NCI-H2171 treated with DMSO at 0.1 percent for 48 hours (cell line): ENCODE measurements at places on chromosomes 3 and 15.
A peak's percentile ranks its signal among the peaks of the same experiment; 100 is the strongest.

DNA sequence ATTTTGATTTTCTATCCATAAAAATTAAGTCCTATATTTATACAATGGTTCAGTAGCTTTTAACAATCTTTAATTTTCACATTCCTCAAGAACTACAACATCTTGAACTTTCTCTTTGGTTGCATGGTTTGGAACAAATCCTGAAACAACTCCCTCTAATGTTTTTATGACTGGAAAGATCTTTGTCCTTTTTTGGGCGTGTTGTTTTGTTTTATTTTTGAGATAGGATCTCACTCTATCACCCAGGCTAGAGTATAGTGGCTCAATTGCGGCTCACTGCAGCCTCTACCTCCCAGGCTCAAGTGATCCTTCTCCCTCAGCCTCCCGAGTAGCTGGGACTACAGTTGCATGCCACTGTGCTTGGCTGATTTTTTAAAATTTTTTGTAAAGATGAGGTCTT lies 4.0 kb downstream of the STX19 start:
- DNase-seq, result no peak

GRCh38 chr3:94990952-94991705 lies 928.3 kb downstream of the NSUN3 start:
- no peak for DNase-seq

GRCh38 chr3:133775835-133776234 lies 29.6 kb downstream of the TF start:
- no peak for DNase-seq

GRCh38 chr3:37397396-37397795 lies 223.0 kb upstream of the LRRFIP2 start:
- DNase-seq, result no peak

DNA sequence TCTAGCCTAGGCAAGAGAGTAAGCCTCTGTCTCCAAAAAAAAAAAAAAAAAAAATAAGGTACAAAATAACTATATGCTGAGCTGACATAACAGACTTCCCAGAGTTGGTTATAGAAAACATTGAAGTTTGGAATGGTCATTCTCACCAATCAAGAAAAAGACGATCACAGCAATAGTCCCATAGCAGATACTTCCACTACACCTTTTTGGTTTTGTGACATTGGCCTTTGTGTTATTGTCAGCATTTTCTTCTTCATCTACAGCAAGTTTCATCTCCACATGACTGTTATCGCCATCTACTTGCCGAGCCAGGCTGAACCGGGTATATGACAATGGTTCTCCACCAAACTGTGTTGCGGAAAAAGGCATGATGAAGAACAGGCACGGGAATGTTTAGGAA lies 6.9 kb downstream of the TFRC start:
- DNase-seq, result no peak

GRCh38 chr3:46184469-46184868 lies 23.6 kb downstream of the CCR1 start:
- no peak for DNase-seq

- no peak for DNase-seq
These were observed 38.9 kb downstream of the SLC25A26 start for GRCh38 chr3:66259566-66260255.

DNA sequence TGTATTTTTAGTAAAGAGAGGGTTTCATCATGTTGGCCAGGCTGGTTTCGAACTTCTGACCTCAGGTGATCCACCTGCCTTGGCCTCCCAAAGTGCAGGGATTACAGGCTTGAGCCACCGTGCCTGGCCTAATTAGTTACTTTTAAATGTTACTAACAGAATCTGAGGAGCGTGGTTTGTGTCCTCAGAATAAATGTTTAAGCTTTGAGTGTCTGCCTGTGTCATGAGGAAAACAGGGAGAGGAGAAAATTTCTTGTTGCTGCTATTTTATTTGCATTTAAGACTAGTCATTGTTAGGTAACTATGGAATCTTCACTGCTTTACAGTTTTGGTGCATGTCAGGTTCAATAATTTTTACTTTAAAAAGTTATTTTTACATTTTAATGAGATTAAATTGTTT lies 68.8 kb downstream of the TCF12 start:
- no peak for DNase-seq

DNA sequence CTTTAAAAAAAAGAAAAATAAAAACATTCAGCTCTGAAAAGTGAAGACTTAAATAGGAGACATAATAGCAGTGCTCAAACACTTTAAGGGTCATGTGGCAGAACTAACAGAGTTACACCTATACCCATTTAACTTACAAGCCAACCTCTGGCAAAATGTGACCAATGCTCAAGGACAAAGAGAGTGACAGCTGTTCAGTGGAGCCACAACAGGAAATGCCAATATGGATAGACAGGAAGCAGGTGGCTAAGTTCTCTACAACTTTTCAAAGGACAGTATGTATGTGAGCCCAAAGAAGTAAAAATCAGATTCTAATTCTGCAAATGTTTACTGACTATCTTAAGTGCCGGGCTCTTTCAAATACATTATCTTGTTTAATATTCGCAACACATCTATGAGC lies 3.4 kb downstream of the TMCC1 start:
- peak; percentile 49 for DNase-seq

DNA sequence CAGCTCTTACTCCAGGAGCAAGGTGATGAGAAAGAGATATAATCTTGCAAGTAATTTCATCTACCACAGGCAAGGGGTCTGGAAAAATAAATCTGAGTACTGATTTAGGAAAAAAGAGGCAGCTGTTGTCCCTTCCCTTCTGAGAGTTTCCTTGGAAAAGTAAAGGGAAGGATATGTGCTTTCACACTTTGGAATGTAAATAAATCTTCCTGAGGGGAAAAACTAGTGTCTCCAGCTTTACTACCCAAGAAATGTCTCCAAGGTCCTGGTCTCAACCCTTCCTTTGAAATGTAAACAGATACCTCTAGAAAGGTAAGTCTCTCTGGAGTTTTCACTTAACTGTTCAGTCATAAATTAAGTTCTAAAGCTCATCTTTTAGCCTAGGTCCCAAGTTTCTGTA lies 102.6 kb downstream of the DPH6 start:
- DNase-seq, result no peak

DNA sequence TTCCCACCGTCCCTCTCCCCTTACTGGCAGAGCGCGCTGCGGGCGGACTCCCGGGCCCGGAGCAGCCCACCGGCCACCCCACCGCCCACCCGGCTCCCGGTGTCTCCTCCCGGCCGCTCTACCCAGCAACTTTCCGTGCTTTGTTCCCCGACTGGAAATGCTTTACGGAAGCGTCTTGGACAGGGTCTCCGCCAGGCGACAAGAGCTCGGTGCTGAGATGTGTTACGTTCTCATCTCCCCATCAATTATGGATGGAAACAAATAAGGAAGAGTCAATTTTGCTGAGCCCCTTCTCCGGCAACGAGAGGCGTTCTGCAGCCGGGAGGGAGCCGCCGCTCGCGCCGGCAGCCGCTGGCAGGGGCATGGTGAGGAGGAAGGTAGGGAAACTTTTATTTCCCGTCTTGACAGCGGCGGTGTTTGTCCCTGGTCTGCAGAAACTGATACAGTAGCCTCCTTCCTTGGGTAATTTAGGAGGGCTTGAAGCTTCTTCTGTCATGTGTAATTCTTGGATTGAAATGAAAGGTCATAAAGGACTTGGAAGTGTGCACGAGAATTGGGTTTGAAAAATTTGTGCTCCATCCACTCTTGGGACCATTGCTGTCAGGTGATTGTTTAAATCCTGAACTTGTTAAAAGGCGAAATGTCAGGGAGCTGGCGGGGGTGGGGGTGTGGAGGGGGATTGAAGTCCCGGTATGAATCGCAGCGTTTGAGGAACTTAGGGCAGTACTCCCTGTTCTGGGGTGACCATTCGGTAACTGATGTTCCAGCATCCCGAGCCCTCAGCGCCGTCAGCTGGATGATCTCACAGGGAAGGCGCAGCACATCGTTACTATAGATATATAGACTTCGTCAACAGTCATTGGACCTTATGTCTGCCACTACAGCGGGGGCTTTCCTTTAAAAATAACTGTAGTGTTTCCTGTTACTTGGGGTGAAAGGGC lies 1.5 kb downstream of the SEMA6D start:
- peak; percentile 62 for DNase-seq

GRCh38 chr3:101184111-101184510 lies 136.3 kb downstream of the IMPG2 start:
- no peak for DNase-seq

DNA sequence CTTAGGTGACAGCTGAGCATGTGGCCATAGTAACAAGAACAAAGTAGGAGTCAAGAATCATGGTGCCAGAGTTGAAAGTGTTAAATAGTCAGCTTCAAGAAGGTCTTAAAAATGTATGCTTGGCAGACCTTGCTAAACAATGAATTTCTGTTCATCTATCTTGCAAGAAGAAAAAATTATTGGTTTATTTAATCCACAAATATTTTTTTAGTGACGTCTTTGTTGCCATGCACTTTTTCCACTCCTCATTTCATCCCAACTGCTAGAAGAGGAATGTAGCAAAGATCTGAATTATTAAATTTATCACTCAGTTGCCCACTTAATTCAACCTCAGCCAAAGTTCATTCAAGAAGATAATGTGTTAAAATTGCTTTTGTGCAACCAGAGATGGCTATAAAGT lies 3.2 kb upstream of the SLC4A7 start:
- peak; percentile 59 for DNase-seq

DNA sequence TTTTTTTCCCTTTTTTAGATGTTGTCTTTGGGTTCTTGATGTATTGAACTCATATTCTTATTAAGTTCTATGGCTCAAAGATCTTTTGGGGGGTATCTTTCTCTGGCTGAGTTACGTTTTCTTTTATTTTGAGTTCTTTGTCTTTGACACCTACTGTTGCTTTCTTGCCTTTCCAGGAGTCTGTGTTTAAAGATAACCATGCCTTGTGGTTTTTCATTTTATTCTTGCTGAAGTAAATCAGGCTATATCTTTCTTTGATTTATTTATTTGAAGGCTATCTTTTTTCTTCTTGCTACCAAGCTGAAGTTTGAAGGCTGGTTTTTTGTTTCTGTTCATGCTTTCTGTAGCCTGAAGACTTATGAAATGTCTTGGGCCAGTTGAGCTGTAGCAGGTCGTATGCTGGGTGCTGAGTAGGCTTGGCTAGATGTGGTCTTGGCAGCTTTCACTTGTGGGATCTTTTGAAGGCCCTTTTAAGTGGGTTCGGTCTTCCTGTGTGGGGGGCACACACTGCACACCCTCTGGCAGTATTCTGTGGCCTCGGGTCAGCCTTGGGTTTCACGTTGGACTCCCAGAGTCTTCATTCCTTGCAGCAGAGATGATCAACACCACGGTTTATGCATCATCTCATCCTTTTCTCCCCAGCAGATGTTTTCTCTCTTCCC lies 17.5 kb downstream of the SLCO3A1 start:
- DNase-seq, result no peak

- DNase-seq, result no peak
These were observed 15.9 kb upstream of the LTF start for GRCh38 chr3:46480491-46481195.

DNA sequence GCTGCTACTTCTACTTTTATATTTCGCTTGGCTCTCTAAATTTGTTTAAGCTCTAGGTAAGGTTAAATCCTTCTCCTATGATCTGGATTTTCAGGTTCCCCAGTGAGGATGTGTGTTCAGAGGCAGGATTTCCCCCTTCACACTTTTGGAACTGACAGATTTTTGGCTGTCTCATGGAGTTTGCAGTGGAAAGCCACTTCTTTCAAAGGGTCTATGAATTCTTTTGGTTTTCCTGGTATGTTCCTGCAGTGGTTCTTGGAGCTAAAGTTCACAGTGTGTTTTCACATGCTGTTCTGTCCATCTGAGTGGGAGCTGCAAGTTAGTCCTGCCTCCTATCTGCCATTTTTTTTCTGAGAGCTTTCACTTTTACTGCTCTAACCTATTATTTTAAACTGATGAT lies 21.6 kb upstream of the TIGIT start:
- no peak for DNase-seq

DNA sequence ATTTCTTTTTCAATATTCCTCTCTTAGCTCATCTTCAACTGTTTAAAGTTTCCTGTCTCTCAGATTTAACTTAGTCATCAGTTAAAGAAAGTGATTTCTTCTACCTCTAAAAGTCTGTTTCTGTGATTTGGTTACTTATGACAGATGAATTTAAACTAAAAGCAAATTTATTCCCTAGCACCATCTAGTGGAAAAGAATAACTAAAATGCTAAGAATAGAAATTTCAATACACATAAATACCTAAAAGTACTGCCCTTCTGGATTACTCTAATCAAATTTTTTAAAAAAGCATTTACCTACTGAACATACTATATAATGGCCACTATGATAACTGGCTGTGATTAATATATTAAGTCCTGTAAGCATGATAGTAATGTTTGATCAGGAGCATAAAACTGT lies 14.0 kb upstream of the ZCWPW2 start:
- DNase-seq, result peak; percentile 5

GRCh38 chr3:190307164-190307545 lies 15.1 kb downstream of the CLDN1 start:
- DNase-seq, result no peak

- DNase-seq, result no peak
These were observed 29.1 kb upstream of the P4HTM start for GRCh38 chr3:48960841-48961413.

- no peak for DNase-seq
These were observed 7.7 kb downstream of the STRA6 start for GRCh38 chr15:74194572-74195559.

GRCh38 chr3:23664459-23664858 lies 141.3 kb upstream of the UBE2E1 start:
- DNase-seq, result no peak

- DNase-seq, result no peak
These were observed 9.8 kb downstream of the NR2F2 start for GRCh38 chr15:96340348-96340597.

- DNase-seq, result no peak
These were observed 103.1 kb downstream of the KLHL25 start for GRCh38 chr15:85691350-85692240.

DNA sequence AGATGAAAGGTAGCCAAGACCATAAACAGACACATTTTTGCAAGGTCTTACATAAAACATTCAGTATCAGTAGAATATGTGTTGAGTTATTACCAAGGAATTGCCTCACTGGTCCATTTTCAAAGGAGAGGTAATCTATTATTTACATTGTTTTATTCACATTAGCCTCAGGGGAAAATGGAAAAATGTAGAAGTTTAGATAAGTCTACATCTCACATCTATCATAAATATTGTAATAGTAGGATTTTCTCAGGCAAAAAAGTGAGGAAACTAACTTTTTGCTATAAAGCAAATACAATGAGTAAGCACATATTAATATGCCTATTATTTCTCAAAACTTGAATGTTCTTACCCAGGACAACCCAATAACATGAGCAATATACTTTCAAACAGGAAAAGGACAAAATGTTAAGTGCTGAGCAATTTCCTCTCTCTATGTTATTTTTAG lies 184.6 kb upstream of the AGTR1 start:
- DNase-seq, result no peak
